Stimulated activated CD8-positive, alpha-beta memory T cell treated with anti-CD3 and anti-CD28 coated beads, Interleukin-15, amount 100 ng/mL, for 24 hours (primary cell): ENCODE measurements at places on chromosomes 16 and 17.

DNA sequence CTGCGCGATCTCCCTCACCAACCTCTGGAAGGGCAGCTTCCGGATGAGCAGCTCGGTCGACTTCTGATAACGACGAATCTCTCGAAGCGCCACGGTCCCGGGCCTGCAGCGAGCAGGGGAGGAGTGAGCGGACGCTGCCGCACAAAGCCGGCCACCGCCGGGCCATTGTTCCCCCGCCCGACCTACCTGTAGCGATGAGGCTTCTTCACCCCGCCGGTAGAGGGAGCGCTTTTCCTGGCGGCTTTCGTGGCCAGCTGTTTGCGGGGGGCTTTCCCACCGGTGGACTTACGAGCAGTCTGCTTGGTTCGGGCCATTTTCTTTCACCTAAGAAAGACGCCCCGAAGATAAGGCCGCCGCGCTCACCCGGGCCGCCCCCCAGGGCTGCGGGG is 5.8 kb upstream of the UNK start:
- DNase-seq: no peak

DNA sequence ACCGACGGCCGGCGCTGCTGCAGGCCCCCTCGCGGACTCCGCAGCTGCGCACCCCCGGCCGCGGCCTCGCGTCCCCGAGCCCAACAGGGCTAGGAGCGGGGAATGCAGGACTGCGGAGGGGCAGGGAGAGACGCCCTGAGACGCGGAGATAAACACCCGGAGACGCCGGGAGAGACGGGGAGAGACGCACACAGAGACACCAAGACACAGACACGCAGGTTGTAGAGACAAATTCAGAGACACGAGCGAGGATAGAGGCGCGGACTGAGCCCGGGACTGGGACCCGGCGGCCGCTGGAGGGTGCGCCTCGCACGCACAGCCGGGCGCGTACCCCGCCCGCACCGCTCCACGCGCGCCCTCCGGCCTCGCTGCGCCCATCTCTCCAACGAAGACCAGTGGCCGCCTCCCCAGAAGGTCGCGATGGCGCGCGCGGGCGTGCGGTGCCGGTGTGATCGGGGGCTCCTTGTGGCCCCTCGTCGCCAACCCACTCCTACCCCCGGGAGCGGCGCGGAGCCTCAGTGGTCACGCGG is 902 bp downstream of the STAC2 start:
- no peak for DNase-seq

GRCh38 chr17:64270885-64271284 is 7.8 kb upstream of the TEX2 start:
- no peak for DNase-seq

GRCh38 chr16:88784074-88784855 is 755 bp downstream of the PIEZO1 start:
- DNase-seq: no peak

DNA sequence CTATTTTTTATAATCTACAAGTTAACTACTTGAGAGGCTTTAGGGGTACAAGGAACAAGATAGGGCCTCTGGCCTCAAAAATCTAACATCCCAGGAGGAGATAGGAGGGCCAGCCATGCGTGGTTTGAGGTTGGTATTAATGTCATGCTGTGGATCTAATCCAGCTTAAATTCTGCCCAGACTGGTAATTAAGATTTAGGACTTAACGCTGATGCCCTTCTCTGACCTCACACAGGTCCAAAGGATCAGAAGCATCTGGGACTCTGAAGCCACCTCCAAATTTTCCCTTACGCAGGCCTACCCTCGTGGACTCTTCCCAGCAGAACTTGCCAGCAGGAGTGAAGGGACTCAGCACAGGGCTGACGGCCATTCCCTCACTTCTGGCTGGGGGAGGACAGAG is 15.1 kb downstream of the SLC6A4 start:
- DNase-seq: no peak

DNA sequence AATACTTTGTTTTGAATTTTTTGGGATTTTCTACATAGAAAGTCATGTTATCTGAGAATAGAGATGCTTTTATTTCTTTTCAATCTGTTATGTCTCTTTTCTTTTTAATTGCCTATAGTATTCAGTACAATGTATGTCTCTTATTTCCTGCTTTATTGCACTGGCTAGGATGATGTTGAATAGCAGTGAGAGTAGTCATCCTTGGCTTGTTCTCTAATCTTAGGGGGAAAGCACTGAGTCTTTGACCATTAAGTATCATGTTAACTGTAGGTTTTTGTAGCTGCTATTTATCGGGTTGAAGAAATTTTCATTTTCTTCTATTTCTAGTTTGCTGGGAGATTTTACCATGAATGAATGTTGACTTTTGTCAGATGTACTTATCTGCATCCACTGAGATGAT is 10.0 kb upstream of the ABCA3 start:
- DNase-seq: no peak

DNA sequence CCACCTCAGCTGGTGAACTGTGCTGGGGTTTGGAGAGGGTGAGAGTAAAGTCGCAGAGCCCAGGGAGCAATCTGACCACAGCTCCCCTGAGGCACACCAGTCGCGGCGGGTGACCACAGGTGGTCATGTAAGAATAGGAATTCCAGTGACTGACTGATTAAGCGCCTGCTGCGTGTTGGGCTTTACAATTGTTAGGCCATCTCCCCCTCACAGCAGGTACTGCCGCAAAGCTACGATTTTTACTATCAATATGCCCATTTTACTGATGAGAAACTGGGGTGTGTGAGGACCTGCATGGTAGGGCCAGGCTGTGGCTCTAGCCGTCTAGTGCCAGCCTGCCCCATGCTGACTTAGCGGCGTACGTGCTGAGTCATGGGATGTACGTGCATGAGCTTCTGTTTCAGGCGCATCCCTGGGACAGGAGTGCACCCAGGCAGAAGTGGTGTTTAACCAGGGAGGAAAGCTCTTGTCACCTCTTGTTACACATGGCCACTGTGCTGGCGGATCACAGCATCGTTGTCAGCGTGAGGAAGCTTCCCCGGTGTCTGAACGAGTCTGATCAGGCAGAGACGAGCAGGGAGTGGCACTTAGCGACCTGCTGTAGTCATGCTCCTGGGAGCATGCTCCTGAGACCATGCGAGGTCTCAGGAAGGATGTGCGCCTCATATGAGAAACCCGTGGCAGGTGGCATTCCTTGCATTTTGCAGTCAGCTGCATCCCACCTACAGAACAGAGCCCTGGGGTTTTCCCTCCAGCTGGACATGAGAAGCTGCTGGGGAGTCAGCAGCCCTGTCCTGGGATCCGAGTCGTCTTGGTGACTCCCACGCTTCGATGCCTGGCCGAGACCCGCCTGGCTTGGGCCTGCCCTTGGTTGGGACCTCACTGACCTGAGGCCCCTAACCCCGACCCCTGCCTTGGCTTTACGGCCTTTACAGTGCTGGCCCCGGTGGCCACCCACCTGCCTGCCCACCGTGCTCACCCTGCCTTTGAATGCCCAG is 163.7 kb upstream of the CHMP6 start:
- no peak for DNase-seq

GRCh38 chr17:83127431-83128160 is 48.2 kb downstream of the METRNL start:
- DNase-seq: no peak

GRCh38 chr17:2894782-2895181 is 98.5 kb downstream of the RAP1GAP2 start:
- no peak for DNase-seq

GRCh38 chr17:48841395-48841831 is 10.6 kb downstream of the CALCOCO2 start:
- DNase-seq: no peak

DNA sequence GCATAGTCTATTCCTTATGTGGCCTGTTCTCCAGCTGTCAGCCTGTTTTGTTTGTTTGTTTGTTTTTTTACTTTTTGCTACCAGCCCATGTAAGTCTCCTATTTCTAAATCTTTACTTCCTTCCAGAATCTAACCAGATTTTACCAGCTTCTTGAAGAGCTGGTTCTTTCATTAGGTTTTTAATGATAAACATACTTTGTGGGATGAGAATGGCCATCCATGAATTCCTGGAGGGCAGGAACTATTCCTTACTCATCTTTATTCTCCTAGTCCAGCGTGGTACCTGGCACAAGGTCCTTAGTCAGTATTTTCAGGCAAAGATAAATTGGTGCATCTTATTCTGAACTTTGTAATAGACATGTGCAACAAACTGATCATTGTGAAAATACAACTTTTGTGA is 17.3 kb downstream of the RSPRY1 start:
- DNase-seq: no peak

GRCh38 chr16:4378161-4378666 is 6.6 kb downstream of the VASN start:
- no peak for DNase-seq

GRCh38 chr17:17098551-17099179 is 56.4 kb downstream of the MPRIP start:
- no peak for DNase-seq

DNA sequence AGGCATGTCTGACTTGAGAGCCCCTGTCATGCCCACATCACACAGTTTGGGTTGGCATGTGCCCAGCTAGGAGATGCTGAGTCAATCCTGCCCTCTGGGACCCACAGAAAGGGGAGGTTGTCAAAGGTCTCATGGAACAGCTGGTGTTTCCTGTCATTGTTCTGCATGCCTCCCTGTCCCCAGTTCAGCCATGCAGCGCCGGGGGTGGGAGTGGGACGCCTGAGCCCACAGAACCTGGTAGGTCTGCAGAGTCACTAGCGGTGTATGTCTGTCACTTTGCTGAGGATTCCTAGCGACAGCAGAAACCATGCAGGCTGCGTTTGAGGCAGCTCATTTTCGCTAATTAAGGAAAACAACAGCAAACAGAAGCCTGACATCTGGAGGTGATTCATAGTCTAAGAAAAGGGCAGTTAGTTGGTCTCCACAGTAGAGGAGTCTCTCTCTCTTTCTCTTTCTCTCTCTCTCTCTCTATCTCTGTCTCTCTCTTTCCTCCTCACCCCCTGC is 19.6 kb upstream of the CCL1 start:
- DNase-seq: peak; percentile 8

DNA sequence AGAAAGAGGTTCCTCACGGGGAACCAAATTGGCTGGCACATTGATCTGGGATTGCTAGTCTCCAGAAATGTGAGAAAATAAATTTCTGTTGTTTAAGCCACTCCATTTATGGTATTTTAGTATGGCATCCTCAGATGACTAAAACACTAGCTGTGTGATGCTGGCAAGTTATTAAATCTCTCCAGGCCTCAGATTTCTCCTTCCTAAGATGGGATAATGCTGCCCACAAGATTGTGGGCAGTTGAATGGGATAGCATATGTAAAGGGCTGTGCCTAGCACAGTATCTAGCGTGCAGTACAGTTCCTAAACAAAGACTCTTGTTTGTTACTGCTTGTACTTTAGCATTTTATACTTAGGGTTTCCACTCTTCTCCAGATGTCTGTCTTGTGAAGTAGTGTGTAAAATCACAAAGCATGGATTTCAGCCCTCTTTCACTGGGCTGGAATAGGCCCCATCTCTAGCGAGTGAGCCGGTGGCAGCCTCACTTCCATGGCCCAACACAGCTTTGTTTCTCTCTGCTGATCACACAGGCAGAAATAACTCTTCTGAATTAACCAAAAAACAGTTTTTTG is 38.2 kb upstream of the PHAF1 start:
- no peak for DNase-seq

- no peak for DNase-seq
Measured at GRCh38 chr16:25838724-25839186, 147.0 kb downstream of the HS3ST4 start.

DNA sequence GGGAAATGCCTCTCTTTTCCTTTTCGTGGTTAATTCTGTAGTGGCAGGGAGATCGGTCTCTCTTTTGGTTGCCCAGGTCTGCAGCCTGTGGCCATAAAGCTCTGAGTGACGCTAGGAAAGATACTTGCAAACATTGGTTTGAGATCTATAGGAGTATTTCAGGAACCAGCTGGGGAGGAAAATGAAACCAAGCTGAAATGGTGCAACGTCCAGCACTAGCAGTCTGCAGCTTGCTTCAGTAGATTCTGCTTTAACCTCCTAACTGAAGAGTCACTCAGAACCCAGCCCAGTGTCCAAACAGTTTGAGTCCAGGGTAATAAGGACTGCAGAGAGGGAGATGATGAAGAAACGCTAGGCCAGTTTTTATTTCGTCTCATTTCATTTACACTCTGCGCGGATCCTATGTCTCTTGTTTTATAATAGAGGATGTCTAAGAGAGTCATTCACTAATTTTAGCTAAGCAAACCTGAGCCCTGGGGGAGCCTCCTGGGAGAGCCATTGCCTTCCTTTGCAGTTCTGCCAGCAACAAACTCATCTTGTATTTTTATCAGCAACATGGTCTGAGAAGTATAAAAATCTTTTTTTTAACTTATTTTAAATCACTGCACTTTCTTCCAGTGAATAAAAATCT is 12.0 kb downstream of the SP2 start:
- DNase-seq: no peak

DNA sequence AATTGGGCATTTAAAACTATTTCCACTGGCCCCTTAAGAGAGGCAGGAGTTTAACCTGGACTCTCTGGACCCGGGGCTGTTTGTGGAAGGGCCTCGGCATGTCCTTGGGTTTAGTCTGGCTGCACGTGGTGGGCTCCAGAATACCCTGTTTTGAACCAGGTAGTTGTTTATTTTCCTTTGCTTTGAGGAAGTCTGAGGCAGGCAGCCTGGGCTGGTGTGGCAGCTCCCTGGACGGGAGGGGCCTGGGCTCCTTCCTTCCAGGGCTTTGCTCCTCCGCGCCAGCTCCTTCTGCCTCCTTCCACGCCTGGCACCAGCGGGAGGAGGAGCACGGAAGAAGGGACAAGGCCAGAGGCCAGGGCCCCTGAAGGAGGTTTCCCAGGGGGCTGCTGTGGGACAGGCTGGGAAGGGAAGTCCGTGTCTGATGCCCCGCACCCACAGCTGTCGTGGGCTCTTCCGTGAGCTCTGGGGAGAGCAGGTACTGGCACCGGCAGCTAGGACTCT is 15.5 kb downstream of the BANP start:
- no peak for DNase-seq

GRCh38 chr16:3879258-3879886 is 1.1 kb downstream of the CREBBP start:
- DNase-seq: no peak

DNA sequence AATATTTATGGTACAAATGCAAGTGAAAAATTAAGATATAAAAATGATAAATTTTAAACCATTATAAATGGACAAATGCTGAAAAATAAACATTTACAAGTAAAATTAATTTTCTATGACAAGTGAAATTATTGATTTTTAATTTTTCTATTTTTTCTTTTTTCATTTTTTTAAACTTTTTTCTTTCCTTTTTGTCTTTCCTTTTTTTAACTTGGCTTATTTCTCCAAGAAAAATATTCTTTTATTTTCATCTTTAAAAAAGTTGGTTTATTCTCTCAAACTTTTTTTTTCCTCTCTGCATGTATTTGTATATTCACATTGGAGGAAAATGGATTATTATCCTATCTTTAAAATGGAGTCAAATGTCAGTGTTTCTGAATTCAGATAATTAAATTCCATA is 3.9 kb upstream of the IGF2BP1 start:
- no peak for DNase-seq

DNA sequence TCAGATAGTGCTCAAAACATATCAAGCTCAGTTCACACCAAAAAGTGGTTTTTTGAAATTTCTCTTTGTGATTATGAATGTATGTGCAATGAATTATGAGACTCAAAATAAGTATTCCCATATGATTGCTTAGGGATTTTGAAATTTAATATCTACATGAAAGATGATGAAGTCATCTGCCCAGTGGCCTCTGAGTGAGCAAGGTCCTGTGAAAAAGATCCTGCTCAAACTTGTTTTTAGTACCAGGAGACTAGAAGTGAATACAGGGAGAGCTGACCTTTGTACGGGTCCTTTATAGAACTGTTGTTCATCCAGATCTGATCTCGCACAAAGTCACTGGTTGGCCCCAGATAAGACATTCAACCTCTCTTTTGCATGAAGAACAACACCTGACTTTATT is 151.9 kb upstream of the MAF start:
- no peak for DNase-seq
